ENCODE measurements at places on chromosomes 4 and X.
A peak's percentile ranks its signal among the peaks of the same experiment; 100 is the strongest.

- no peak for DNase-seq
These were observed 36.1 kb downstream of the NBDY start for GRCh38 chrX:56764975-56765791.

- no peak for DNase-seq
These were observed 45.3 kb downstream of the DDX60L start for GRCh38 chr4:168434993-168435392.

DNA sequence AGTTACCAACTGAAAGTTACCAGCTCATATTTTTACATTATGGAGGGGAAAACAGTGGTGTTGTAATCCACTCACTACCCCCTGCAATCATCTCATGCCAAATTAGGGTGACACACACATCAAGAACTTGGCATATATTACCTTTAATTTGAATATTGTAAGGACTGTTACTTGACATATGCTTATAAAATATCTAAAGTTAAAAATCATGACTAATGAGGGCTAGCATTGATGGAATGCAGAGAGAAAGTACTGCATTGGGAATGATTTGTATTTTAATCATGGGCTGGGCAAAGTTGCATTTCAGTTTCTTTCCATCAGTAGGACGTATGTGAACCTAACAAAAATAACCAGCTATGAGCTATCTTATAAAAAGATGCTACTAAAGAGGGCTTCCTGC, 517.5 kb upstream of the GRIA3 start:
- DNase-seq: no peak

DNA sequence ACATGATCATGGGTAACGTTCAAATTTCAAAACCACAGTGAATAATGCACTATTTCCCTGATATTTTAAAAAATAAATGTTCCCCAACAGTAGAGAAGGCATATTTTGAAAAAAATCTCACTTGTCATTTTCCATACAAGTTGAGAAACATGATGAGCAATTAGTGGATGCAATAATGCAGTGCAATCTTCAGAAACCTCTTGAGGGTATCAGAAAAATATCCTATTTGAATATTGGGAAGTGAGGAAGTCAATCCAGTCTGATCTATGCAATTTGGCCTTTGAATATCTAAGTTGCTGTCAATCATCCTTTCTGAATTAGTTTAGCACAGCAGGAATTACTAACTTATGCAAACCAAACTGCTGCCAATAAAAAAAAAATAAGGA, 776.8 kb downstream of the PCDH18 start:
- DNase-seq: no peak

- DNase-seq: no peak
These were observed 53.6 kb downstream of the OSTC start for GRCh38 chr4:108703966-108704365.

DNA sequence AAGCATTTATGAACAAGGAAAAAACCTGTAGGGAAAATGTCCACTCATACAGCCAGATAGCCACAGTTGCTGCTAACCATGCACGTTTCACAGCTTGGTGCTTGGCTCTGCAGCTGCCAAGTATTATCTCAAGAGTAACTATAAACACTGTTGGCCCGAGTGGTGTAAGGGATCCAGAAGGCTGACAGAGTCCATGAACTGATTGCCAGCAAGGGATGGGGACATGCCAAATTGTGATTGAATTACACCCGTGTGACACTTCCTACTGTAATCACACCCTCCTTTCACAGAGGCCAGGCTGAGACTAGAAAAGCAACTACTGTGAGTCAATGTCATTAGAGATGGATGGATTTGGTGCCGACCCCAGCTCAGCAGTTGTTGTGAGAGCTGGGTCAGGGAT, 223.9 kb upstream of the ANKRD50 start:
- DNase-seq: no peak

DNA sequence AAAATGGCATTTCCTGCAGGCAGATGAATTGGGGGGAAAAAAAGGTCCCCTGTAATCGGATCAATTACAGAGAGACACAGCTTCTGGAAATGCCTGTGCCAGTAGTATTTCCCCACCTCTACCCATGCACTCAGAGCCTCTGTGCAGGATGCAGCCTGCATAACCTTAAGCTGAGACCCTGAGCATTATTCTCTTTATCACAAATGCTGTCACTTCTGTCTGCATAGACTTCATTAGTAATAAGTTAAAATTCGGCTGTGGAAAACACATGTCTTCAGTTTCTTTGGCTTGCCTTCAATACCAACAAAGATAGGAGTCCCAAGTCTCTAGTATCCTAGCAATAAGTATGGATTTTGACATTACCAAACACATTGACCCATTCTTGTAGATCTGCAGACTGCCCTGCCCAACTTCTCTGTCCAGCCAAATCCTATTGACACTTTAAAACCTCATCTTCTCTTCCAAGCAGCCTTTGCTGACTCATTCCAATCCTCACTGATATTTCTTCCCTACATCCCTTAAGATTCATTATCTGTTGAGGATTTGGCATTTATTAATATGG, 70.8 kb downstream of the LUZP4 start:
- DNase-seq: no peak

DNA sequence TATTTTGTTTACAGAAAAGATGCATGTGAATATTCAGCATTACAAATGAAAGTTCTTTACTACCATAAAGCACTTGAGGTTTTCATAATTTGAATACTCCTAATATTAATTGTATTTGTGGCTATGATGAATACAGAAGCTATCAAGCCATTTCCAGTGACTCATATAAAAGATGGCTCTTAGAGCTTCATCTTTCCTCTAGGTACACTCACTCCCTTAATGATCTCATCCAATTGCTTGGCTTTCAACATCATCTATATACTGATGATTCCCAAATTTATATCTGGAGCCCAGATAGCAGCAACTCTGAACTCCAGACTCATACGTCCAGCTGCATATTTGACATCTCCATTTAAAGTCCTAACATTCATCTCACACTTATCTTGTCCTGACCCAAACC, 183.4 kb upstream of the FAM241A start:
- no peak for DNase-seq

GRCh38 chr4:180028682-180029081, 2214.5 kb upstream of the TENM3 start:
- DNase-seq: peak; percentile 64

DNA sequence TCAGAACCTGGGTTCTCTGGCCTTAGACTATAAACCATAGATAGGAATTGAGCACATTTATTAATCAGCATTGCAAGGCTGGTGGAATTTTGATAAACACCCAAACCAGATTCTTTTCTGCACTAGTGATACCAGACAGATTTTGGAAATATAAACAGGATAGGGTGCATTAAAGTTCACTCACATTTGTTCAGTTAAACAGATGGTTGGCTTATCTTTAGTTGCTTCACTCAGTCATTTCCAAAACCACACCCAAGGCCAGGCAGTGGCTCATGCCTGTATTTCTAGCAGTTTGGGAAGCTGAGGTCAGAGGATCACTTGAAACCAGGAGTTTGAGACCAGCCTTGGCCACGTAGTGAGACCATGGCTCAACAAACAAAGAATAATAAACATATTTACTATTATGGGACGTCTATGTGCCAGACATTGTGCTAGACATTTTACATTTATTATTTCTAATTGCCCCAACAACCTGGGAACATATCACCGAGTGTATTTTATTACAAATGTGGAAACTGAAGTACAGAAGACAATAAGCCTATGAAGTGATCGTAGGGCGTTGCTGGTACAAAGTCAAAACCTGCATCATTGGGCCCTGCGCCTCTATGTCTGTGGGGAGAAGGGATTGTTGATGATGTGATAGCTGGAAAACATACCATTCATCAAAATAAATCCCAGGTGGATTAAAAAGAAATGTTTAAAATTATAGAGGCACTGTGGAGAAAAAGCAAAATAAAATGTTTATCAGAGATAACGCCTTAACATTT, 15.0 kb downstream of the ADD1 start:
- no peak for DNase-seq

GRCh38 chr4:101035487-101035886, 311.8 kb downstream of the PPP3CA start:
- DNase-seq: no peak

DNA sequence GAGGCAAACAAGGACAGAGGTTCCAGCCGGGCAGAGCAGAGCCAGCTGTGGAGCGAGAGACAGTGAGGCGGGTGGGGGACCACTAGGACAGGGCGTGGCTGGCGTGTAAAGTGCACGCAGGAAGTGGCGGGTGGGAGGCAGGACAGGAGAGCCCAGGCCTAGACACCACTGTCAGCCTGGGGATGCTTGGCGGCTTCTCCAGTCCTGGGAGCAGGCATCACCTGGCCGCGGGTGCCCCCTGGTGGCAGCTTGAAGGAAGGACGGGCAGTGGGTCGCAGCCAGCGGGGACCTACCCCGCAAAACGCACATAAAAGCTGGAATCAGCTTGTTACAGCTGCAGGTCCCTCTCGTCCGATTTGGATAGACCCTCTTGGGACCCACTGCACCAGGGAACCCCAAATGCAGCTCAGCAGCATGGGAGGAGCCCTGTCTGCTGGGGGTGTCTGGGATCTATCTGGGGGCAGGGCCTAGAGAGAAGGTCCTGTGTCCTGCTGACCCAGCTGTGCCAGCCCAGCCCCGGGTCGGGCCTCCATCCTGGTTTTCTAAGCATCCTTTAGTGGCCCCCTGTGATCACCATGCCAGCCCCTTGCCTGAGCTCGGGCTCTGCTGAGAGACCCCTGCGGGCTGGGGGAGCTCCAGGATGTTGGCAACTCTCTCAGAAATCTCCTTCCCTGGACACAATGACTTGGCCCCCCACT, 57.7 kb downstream of the WFS1 start:
- peak; percentile 76 for DNase-seq

DNA sequence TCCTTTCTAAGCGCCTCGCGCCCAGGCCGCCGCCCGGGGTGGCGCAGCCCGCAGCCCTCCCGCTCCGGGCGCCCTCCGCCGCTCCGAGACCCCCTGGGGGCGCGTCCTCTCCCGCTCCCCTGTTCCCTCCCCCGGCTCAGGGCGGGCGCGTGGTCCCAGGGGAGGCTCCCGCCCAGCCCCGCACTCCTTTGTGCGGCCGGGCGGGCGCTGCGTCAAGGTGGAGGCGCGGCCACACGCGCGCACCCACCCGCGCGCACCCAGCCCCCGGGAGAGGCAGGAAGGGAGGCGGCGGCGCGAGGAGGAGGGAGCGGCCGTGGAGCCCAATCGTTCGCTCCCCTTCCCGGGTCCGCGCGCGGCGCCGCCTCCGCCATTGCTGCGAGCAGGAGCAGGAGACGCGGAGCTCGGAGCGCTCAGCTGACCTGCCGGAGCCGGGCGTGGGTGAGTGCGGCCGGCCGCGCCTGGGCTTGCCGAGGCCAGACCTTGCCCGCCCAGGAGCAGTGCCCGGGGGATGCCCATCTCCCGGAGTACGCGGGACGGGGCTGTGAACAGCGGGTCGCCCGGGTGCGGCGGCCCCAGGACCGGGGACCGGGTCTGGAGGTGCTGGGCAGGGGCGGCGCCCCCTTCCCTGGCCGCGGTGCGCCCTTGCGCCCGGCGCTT, at the start of gene NSG1:
TSS of gene NSG1 (plus strand) at position 367 of the 657 bp plus-strand sequence. CDS start 528 bp downstream, outside the sequence.
- DNase-seq: peak; percentile 43

DNA sequence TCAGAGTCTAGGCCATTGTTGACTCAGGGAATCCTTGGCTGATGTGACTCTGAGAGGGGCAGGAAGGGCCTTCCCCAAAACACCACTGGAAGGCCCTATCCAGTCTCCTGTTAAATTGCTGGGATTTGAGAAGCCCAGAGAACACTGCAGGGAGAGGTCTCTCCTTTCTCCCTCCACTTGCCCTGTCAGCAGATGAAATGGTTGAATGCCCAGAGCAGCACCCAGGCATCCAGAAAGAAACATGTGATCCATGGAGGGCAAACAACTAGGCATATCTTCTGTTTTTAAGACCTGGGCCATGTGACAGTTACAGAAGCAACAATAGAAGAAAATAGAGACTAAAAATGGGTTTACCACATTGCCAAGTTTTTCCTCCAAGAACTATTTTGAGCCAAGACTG, 291.1 kb downstream of the QDPR start:
- no peak for DNase-seq

- DNase-seq: no peak
These were observed 6.1 kb upstream of the SEC24D start for GRCh38 chr4:118842055-118842454.

- DNase-seq: no peak
These were observed 9.0 kb upstream of the CHIC2 start for GRCh38 chr4:54073271-54073880.

- DNase-seq: no peak
These were observed 65.0 kb downstream of the ZFX start for GRCh38 chrX:24214568-24214967.

DNA sequence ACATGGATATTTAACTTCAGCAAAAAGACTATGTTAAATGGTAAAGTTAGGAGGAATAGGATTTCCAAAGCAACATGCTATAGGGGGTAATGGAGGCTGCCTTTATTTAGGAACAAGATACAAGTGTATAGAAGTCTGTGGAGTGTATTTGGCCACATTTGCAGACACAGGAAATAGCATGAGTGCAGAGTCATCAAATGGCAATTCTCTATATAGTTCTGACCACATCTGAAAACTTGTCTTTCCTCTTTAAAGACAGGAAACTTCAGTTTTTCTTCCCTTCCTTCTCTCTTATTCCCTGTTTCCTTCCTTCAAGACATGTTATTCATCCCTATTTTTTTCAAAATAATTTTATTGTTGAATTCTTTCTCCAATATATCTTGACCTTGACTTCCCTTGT, 119.3 kb upstream of the PITX2 start:
- no peak for DNase-seq

DNA sequence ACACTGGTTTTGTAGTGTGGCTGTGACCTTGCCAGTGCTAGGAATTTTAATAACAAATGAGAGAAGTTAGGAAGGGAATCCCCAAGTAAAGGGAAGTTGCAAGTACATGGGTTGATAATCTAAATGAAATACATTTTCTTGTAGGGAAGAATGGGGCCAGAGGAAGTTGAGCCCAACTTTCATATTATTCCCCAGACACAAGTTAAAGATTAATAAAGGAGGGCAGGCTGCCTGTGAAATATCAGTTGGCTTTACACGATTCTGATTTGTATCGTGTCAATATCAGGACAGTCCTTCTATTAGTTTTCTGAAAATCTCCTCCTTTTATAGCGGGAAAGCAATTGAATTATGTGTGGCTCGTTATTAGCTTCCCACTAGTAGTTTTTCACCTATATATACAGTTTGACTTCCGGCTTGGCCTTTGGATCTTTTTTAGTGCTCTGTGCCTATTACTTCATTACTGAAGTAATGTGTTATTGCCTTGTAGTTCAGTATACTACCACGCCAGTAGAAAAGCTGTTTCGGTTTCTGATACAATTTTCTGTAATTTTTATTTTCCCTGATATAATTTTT, 1.7 kb downstream of the PDLIM5 start:
- no peak for DNase-seq

GRCh38 chrX:115595049-115595448, 34.1 kb downstream of the PLS3 start:
- no peak for DNase-seq

DNA sequence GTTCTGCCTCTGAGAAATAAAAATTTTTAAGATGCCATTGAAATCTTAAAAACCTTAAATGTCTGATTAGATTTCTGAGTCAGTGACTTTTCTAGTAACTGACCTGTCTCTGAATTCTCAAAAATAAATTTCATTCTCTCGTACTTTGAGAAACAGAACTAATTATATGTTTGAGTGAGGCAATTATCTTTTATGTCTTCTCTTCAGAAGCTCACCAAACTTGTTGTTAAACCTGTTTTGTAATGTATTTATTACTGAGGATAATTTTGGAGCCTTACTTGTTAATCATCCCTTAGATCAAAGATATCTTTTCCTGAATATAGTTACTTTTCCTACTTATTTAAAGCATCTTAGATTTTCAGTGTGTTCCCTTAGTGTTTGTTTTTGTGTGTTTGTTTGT, 64.5 kb upstream of the MMAA start:
- DNase-seq: no peak
